Naive thymus-derived CD8-positive, alpha-beta T cell (primary cell): ENCODE measurements at places on chromosomes 2 and 18. TPM values are rescaled to one million over a fixed set of nuclear protein-coding genes. Genes with fewer than 3 reads are reported as not detected.

Gene DAW1
- not detected for polyA plus RNA-seq

Gene MARCO
- polyA plus RNA-seq, result not detected

Gene NIFK
- polyA plus RNA-seq, result 77.1 TPM

Gene PID1
- polyA plus RNA-seq, result not detected

Gene AQP12A
- not detected for polyA plus RNA-seq

Gene CTIF
- polyA plus RNA-seq, result not detected

Gene DSG1
- polyA plus RNA-seq, result not detected

Gene C2orf15
- polyA plus RNA-seq, result 6.7 TPM

Gene INPP5D
- polyA plus RNA-seq, result 88.3 TPM

Gene SNTG2
- 0.94 TPM for polyA plus RNA-seq

Gene EVA1A
- 0.20 TPM for polyA plus RNA-seq

Gene HNMT
- polyA plus RNA-seq, result 0.46 TPM

Gene MOCOS
- not detected for polyA plus RNA-seq

Gene CHAC2
- polyA plus RNA-seq, result 5.4 TPM

Gene TMEM247
- polyA plus RNA-seq, result not detected

Gene AMMECR1L
- polyA plus RNA-seq, result 2.6 TPM

Gene PXDN
- polyA plus RNA-seq, result 2.0 TPM

Gene TEX44
- not detected for polyA plus RNA-seq

Gene IL36RN
- not detected for polyA plus RNA-seq

Gene FBXO48
- 0.36 TPM for polyA plus RNA-seq

Gene ABCG8
- not detected for polyA plus RNA-seq

Gene UPP2
- polyA plus RNA-seq, result not detected

Gene CRYGB
- not detected for polyA plus RNA-seq

Gene EFHD1
- polyA plus RNA-seq, result 2.9 TPM

Gene LRP1B
- not detected for polyA plus RNA-seq

Gene IL36G
- polyA plus RNA-seq, result not detected

Gene UGT1A7
- not detected for polyA plus RNA-seq

Gene UGT1A10
- polyA plus RNA-seq, result not detected

Gene KDSR
- polyA plus RNA-seq, result 55.9 TPM

Gene SERPINB13
- polyA plus RNA-seq, result not detected

Gene DPP10
- not detected for polyA plus RNA-seq

Gene CFAP65
- polyA plus RNA-seq, result not detected

Gene SCN7A
- not detected for polyA plus RNA-seq

Gene SCN9A
- polyA plus RNA-seq, result not detected

Gene ALK
- not detected for polyA plus RNA-seq

Gene CACNB4
- polyA plus RNA-seq, result not detected

Gene MAP3K2
- polyA plus RNA-seq, result 36.0 TPM

Gene UGT1A3
- polyA plus RNA-seq, result not detected

Gene ITPRIPL1
- 0.47 TPM for polyA plus RNA-seq

Gene CPLX4
- polyA plus RNA-seq, result not detected

Gene MOGAT1
- polyA plus RNA-seq, result not detected

Gene TMEFF2
- polyA plus RNA-seq, result not detected

Gene GALR1
- polyA plus RNA-seq, result not detected

Gene CNRIP1
- polyA plus RNA-seq, result not detected

Gene RAMP1
- polyA plus RNA-seq, result not detected

Gene C2orf80
- not detected for polyA plus RNA-seq

Gene PROKR1
- not detected for polyA plus RNA-seq

Gene LPIN2
- 50.8 TPM for polyA plus RNA-seq

Gene MDH1
- 284 TPM for polyA plus RNA-seq

Gene WNT6
- polyA plus RNA-seq, result 0.08 TPM

Gene TTN
- polyA plus RNA-seq, result 1.8 TPM

Gene GPR155
- 9.7 TPM for polyA plus RNA-seq
